ENCODE measurements at places on chromosomes 7 and 10.

DNA sequence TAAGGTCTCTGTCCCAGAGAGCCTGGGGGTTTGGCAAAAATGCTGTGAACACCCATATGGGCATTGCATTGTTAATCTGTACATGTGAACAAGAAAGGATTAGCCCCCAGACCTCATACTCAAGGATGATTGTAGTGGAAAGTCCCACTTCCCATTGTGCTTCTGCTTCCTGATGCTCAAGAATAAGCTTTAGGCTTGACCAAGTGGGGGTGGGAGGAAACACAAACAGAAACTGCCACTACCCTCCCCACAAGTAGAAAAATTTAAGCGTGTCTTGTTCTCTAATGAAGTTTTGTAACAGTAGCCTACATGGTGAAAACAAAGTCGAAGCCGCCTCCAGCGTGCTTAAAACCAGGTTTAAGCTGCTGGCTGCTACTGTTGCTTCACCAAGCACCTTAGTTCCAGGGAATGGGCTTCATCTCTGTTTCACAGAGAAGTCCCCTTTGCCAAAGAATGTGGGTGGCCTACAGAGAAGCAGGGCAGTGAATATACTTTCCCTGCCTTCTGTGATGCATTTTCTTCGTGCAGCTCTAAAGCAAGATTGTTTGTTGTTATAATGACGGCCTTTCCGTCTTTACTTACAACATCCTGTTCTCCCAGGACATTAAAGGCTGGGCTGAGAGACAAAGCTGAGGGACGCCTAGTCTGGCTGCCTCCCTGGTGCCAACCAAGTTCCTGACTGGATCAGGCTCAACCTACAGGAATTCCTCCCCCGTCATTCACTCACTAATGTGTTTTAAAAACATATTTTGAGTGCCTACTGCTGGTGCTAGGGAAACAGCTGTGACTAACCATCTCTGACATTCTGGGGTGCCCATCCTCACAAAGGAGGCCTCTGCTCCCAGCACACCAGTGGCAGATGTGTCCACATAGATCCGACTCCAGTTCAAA, 32.1 kb upstream of the CCSER2 start:
- DNase-seq, result no peak

DNA sequence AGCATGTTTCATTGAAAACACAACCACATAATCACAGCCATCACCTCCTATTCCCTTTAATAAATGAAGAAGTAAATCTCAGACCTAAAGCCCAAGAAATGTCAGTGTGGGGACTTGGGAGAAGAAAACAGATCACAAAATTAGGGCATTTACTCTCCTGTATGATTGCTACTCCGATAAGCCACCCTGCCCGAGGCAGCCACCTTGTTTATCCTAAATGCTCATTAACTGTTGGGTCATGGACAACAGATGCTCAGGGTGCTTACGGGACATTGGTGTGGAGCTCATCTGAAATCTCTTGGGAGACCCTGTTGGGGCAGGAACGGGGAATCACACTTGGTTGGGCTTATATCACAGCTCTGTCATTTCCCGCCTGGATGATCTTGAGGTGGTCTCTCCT, 17.5 kb upstream of the CHST15 start:
- DNase-seq, result no peak

DNA sequence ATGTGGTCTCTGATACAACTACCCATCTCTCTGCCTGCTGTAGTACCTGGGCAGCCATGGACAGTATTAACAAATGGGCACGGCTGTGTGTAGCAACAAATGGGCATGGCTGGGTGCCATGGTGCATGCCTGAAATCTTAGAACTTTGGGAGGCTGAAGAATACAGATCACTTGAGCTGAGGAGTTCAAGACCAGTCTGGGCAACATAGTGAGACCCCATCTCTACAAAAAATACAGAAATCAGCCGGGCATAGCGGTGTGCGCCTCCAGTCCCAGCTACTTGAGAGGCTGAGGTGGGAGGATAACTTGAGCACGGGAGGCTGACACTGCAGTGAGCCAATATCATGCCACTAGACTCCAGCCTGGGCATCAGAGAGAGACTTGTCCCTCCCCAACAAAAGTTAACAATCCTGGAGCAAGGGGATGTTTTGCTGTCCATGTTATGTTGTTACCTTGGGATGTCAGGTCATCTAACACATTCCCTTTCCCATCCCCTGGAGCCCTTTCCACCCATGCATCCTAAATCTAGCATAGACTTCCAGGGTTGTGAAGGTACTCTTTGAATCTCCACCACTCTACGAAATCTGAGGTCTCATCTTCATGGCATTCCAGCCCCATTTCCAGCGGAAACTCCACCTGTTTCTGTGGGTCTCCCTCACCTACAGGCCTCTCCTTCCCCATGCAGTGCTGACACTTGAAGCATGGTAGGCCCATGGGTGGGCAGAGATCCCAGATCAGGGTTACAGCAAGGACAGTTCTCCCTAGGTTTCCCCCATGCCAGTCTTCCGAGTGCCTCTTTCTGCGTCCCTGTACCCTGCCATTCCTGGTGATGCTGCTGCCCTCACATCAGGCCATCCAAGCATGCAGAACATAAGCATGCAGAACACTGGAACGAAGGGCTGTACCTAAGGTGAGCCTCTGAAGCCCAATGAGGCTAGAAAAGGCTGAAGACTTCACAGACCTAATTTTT, 13.1 kb downstream of the FXYD4 start:
- DNase-seq, result no peak

- DNase-seq, result no peak
These were observed 133.5 kb upstream of the FEZF1 start for GRCh38 chr7:122438006-122438405.

DNA sequence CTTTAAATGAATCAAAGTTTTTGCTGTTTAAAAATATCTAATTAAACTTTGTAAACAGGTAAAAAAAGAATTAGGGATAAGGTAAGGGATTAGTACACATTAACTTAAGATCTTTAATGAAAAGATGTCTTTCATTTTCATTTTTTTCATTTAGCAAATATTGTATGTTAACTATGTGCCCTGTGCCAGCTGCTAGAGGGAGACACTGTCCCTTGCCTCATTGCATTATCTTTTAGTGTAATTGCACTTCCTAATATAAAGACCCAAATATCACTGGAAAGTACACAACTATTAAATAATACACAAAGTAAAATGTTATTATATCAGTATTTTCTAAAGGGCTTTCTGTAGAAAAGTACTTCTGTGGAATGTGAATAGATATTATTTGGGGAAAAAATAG, 102.7 kb downstream of the GPR37 start:
- no peak for DNase-seq

DNA sequence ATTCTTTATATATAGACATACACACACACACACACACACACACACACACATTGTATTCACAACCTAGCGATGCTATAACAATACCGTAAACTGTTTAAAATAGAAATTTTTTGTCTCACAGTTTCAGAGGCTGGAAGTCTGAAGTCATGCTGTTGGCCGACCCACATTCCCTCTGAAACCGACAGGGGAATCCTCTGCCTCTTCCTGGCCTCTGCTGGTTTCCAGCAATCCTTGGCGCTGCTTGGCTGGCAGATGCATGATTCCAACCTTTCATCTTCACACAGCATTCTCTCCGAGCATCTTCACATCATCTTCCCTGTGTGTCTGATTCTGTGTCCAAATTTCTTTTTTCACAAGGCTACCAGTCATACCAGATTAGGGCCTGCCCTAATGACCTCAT, 94.8 kb downstream of the CCDC71L start:
- no peak for DNase-seq

GRCh38 chr10:80700760-80701444, 163.2 kb downstream of the SH2D4B start:
- DNase-seq, result no peak

DNA sequence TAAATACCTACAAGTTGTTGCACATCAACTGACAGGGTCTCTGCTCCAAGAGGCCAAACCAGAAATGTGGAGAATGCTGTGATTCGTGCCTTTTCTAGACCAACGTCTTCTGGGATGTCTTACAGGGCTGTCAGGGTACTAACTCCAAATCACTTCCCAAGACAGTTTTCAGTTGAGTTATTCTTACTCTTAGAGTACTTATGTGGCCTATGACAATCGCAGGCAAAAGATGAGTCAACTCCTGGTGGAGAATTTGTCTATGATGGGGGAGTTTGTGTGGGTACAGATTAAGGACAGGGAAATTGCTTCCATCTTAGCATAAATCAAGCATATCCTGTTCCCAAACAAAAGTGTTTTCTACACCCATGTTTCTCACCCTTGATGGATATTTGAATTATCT, 734.8 kb downstream of the TNS3 start:
- DNase-seq, result no peak

- DNase-seq, result no peak
These were observed 455.7 kb upstream of the PFKP start for GRCh38 chr10:2611603-2612002.

DNA sequence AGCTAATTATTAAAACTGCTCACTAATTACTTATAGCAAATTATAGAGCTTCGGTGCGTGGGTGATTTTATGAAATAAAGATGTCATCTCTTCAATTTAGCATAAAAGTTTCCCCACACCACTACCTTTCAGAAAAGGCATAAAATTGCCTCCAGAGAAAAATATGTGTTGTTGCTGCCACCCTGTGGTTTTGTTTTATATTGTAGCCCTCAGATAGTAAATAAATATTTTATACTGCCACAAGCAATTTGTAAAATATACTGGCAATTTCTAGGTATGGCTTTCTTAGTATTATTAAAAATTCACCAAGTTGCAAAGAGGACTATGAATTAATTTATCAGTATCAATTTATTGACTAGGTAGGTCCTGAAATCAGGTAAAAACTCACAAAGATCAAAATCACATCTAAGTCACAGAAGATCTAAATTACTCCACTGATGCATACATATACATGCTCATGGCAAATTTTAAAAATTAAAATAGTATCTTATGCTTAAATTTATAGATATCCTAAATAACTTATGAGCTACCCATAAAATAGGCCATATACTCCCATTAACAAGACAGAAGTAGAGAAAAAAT, 26.5 kb downstream of the ASNS start:
- no peak for DNase-seq

DNA sequence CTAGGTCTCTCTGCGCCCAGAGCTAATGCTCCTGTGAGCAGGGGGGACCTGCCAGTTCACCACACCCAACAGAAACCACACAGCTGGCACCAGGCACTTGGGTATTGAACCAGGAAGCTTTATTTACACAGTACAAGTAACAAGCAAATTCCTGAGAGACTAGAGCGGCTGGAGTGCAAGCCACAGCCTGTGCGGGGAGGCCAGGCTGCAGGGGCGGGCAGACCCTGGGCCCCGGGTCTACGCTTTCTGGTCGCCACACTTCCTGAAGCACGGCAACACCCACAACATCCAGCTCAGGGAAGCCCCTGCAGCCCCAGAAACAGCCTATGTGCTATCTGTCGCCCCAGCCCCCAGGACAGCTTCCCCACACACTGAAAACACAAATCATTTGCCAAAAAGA, 125.0 kb downstream of the FAM53B start:
- DNase-seq, result no peak

DNA sequence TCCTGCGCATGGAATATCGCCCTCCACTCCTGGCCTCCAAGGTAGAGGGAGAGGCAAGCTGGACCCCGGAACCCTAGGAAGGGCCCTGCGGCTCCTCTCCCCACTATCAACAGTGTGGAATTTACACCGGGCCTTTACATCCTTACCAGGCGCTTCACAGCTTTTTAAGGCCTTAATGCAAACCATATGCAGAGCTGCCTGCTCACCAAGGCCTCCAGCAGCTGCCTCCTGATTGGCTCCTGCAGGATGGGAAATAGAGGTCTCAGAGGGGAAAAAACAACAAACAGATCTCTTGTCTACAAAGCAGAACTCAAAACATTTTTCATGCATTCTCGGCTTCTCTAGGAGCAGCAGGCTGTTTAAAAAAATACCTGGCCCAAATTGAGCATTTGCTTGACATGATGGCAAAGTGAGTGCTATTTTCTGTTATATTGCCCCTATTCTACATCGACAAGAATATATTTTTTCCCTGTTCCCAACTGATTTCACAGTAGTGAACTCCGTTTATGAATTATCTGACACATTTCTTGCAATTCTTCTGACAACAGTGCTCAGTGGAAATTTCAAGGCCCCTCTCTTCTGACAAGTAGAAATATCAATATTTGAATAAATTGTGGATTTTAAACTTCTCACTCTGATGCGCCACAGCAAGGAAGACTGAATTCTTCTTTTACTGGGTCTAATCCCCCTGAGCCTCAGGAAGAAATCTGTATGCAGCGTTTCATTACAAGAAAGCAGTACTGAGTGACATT, 51.7 kb downstream of the EBF3 start:
- no peak for DNase-seq

GRCh38 chr10:128727114-128727513, 600.9 kb upstream of the MKI67 start:
- no peak for DNase-seq

- DNase-seq, result no peak
These were observed 25.3 kb downstream of the CHCHD3 start for GRCh38 chr7:133056370-133057238.

- peak; percentile 15 for DNase-seq
These were observed 11.5 kb downstream of the PMS2 start for GRCh38 chr7:5997210-5997808.

- DNase-seq, result no peak
These were observed 38.3 kb upstream of the GALNTL5 start for GRCh38 chr7:151917791-151918509.

- no peak for DNase-seq
These were observed 204.0 kb upstream of the CELF2 start for GRCh38 chr10:10813656-10814055.

DNA sequence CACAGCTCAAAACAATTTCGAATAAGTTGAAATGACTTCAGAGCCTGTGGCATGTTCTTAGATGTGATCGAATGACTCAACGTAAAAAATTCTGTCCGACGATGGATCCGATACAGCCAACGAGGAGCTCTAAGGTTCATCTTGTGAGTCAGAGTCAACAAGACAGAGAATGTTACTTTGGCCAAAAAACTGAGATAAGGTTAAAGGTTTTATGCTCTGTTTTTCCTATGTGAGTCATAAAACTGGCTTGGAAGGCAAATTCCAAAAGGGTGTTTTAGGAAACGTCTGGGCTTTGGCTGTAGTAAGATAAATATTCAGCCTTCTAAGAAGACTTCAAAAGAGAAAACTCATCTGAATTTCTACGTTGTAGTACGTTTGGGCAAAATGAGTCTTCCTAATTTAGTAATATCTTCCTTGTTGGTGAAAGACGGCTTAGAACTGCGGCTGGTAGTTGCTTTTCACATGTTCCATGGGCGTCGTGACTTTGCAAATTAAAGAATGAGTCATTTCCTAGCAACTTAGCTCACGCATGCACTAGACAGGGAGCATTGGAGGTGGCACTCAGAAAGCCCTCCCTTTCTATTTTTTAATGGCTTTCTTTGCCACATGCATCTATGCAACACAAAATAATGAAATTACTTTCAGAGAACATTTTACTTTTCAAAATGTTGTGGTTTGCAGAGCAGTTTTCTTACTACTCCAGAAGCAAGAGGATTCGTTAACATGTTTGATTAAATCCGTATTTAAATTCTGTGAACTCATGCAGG, 28.2 kb downstream of the PFKP start:
- peak; percentile 13 for DNase-seq

GRCh38 chr10:343231-344220, 208.3 kb downstream of the ZMYND11 start:
- no peak for DNase-seq

- no peak for DNase-seq
These were observed 15.0 kb upstream of the BNIP3 start for GRCh38 chr10:131996466-131997365.
